ENCODE measurements at places on chromosomes 5 and 9. TPM values are rescaled to one million over a fixed set of nuclear protein-coding genes. Genes with fewer than 3 reads are reported as not detected.
A peak's percentile ranks its signal among the peaks of the same experiment; 100 is the strongest.

DNA sequence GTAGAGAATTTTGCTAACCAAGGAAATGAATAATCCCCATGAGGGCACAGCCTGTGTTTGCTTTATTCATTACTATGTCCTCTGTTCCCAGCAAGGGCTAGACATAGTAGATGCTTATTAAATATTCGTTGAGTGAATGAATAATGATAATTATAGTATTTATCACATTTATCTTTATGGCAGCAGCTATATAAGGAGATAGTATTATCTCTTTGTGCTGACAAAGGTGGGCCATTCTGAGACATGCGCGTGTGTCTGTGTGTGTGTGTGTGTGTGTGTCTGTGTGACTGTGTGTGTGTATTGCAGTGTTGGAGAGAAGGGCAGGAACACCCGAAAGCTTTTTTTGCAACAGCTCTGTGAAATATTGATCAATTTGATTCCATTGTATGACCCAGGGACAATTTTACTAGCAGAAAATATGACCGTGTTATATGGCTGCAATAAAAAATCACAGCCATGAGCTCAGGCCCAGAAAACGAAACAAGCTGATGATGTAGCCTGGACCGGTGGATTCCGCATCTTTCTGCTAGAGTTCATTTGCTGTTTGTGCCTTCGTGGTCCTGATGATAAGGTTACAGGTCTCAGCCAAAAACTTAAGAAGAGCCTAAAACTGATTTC lies 39.8 kb downstream of the ZNF618 start:
- DNase-seq: no peak

DNA sequence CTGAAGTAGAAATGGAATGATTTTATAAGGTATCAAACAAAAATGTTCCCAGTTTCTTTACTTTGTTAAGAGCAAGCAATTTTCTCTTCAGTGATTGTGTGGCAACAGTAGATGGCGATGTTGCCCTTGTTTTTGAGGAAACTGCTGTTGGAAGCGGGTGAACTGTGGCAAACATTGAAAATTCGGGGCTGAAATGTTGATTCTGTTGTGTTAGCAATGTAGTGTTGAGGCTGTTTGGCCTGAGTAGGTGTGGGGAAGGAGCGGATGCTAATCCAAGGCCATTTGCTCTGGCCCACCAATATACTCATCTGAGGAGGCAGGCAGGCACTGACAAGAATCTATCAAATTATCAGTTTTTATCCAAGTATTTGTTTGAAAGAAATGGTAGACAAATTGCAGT lies 129.8 kb downstream of the SLC12A2 start:
- no peak for DNase-seq

- peak; percentile 72 for DNase-seq
Observed at GRCh38 chr5:146076028-146076427, 29.3 kb downstream of the PLAC8L1 start.

DNA sequence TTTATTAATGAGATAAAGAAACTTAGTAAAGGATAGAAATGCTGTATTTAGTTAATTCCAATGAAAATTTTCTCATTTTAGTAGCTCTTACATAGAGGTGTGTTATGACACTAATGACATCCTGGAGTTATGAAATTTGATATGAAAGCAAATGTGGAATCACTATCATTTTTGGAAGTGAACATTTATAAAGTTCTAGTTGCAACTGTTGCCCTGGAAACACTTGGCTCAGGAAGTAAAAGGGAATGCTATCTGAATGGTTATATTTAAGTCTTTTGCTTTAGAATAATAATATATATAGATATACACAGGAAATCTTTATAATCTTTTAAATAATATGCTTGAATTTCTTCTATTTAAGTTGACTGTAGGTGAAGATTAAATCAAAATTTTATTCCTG lies 16.7 kb downstream of the ADAMTS19 start:
- DNase-seq: no peak

GRCh38 chr9:7315746-7316145 lies 483.8 kb downstream of the DMAC1 start:
- DNase-seq: no peak

DNA sequence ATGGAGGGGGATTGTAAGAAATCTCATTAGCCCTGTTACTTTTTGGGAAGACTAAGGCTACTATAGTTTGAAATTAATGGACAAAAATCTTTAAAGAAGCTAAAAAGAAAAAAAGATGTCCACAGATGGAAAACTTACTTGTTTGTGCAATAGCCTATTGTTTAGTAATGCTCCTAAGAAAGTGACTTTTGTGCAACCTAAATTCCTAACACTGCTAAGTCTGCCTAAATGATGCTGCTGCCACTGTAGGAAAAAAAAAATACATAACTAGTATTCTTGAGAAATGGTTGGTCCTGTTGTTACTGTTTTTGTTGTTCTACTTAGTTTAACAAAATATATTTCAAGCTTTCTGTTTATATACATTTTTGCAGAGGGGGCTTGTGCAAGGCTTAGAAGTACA lies 108.2 kb upstream of the NR3C1 start:
- DNase-seq: no peak

DNA sequence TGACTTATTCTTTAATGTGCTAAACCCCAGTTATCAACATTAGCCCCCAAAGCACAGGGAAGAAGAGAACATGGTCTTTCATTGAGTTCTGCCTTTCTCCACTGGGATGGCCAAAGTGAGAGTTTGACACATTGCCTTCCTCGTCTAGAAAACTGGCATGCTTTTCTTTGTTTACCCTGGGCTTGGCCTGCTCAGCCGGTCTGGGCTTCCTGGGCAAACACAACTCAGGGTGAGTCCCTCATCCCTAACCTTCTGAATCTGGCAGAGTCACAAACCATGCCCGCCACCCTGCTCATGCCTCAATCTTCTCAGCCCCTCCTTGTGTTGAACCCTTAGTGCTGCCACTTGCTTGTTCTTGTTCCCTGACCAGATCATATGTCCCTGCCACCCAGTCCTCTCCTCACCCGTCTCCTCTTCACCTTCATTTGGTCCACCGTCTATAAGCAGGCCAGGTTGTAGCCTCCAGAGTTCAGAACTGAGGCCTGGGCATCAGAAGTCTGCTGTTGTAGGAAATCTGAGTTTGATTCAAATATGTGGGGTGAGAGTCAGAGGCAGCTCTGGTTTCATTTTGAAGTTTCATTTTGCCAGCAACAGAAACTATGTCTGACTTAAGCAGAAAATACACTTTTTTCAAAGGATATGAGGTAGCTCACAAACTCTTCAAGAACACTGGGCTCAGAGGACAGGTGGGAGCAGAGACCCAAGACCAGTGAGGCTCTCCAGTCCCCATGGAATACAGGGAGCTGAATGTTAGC lies 217.6 kb downstream of the NDUFS4 start:
- DNase-seq: no peak

DNA sequence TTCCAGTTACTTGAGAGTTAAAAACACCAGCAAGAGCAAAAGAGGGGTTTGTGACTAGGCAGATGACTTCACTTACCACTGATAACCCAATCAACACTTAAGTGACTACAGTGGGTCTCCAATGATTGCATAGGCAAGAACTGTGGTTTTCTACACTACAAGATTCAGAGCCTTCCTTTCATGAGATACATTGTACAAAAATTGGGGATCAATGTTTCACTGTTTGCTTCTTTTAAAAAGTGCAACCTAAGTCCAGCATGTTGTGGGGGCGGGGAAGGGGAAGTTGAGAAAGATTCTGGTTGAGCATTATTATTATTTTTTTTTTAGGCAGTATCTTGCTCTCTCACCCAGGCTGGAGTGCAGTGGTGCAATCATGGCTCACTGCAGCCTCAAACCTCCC lies 3.6 kb downstream of the IQGAP2 start:
- no peak for DNase-seq

DNA sequence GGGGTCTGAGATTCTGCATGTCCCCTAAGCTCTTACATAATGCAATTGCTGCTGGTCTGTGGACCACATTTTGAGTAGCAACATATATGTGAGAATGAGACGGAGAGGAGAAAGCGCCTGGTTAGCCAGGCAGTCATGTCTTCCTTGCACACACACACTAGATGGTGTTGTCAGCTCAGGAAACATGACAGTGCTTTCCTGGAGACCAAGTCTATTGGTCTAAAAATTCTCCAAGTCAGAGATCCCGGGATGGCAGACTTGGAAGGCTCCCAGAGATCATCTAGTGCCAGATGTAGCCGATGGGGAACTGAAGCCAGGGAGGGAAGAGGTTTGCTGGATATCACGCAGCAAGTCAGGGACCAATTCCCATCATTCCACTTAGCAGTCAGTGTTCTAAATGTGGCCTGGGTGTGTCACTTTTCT lies 53.4 kb downstream of the GALNT12 start:
- peak; percentile 67 for DNase-seq

- no peak for DNase-seq
Observed at GRCh38 chr9:108903420-108904103, 30.4 kb downstream of the ELP1 start.

- no peak for DNase-seq
Observed at GRCh38 chr9:137621131-137621757, 2.4 kb downstream of the EHMT1 start.

DNA sequence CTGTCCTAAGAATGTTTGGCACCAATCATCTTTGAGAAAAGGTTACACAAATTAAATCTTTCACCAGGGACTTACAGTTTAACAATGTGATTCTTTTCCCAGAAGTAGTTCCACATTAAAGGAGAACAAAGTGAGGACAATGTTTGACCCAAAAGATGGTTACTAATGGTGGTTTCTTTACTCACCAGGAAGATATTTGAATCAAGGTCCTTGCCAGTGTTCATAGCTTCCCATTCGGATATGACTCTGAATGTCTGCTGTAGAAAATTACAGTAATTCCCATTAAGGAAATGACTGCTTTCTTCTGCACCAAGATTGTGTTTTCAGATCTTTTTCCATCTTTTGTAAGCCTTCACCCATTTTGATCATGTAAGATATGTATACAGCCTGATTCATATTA lies 114.6 kb upstream of the ADAMTSL1 start:
- DNase-seq: no peak

- no peak for DNase-seq
Observed at GRCh38 chr5:26884481-26884880, 153.9 kb downstream of the CDH9 start.

DNA sequence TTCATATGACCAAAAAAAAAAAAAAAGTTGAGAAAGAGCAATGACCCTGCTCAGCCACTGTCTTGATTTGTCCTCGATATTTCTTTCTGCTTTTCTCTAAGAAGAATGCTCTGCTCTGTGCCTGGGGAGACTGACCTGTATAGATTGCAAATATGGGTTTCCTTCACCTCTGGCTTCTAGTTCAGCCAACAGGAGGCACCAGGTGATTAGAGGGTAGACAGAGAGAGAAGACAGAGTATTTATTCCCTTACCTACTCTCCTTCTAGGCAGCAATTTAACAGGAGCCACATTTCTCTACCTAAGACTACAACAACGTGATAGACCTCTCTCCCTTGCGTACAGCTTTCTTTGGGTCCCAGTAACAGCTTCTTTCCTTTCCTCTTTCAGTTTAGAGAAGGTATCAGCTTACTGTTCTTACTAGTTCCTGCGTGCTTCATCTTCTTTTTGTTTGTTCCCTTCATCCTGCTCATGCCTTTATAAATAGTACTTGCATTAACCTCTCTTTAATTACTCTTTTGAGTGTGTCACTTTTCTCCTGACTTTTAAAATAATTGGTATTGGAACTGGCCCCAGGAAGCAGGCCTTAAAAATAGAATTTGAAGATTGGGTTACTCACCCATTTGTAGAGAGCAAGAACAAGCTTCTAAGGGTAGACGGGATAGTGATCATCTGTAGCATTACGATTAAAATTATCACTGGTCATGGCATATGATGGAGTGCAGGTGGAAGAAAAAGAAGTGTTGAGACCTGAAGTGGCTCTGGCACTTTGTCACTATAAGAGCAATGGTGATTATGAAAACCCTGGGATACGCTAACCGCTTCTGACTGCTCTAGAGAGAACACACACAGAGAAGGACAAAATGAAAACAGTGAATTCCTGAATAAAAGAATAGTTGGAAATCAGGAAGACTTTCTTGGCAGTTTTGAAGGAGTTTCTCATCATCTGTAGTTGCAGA lies 161.2 kb upstream of the FSTL4 start:
- DNase-seq: no peak

- DNase-seq: peak; percentile 20
Observed at GRCh38 chr9:121975801-121976277, 117.3 kb downstream of the TTLL11 start.

- DNase-seq: no peak
Observed at GRCh38 chr5:74575741-74576538, 64.6 kb downstream of the ENC1 start.

- no peak for DNase-seq
Observed at GRCh38 chr9:109085510-109085909, 34.2 kb downstream of the TMEM245 start.

- no peak for DNase-seq
Observed at GRCh38 chr5:141354900-141355469, at the start of gene PCDHGA4. Gene PCDHGA4, plus strand, starts transcription at chr5:141355021. Its CDS starts 87 bp downstream, at chr5:141355108.

GRCh38 chr9:27413511-27414219 lies 110.4 kb upstream of the IFNK start:
- DNase-seq: no peak

- DNase-seq: no peak
Observed at GRCh38 chr5:151667083-151667482, 19.6 kb downstream of the SPARC start.

GRCh38 chr5:58687079-58687478 lies 104.2 kb downstream of the RAB3C start:
- DNase-seq: no peak

GRCh38 chr5:149205625-149206523 lies 64.6 kb downstream of the ABLIM3 start:
- no peak for DNase-seq

GRCh38 chr9:116435706-116436105 lies 251.4 kb upstream of the TRIM32 start:
- no peak for DNase-seq

MLLT3 gene
- 62.7 TPM for total RNA-seq

FOXD4L4 gene
- 0.17 TPM for total RNA-seq

RAD17 gene
- total RNA-seq: 17.2 TPM

CCDC192 gene
- total RNA-seq: not detected

TICAM2 gene
- total RNA-seq: 1.7 TPM

Measured in left colon (tissue), 2 donors.